Cerebellar nuclear complex (tissue), 1 donor: ENCODE measurements at places on chromosomes 2 and 18.

- no peak for DNase-seq
Observed at GRCh38 chr2:107697385-107697784, 129.3 kb upstream of the RGPD4 start.

DNA sequence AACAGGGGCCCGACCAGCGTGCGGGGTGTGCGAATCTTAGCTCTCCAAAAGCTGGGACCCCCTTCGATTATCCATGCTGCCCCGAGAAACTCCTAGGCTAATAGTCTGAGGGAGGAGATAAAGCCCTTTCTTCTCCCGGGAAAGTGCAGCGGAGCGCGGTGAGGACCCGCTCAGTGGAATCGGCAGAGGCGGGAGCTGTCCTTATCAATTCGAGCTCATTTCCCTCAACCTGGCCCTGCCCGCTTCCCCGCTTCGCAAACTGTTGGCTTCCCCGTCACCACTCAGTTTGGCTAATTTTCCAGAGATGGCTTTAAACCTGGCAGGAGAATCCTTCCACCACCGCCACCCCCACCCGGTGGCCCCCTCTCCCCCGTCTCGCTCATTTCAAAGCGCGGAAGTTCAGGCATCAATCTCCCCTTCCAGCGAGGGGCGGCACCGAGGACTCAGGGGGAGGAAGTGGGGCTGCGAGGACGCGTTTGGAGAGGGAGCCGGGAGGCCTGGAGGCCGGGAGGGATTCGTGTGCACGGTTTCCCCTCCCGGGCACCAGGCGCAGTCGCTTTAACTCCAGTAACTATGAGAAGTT is 1.6 kb downstream of the KLHL14 start:
- DNase-seq: no peak

DNA sequence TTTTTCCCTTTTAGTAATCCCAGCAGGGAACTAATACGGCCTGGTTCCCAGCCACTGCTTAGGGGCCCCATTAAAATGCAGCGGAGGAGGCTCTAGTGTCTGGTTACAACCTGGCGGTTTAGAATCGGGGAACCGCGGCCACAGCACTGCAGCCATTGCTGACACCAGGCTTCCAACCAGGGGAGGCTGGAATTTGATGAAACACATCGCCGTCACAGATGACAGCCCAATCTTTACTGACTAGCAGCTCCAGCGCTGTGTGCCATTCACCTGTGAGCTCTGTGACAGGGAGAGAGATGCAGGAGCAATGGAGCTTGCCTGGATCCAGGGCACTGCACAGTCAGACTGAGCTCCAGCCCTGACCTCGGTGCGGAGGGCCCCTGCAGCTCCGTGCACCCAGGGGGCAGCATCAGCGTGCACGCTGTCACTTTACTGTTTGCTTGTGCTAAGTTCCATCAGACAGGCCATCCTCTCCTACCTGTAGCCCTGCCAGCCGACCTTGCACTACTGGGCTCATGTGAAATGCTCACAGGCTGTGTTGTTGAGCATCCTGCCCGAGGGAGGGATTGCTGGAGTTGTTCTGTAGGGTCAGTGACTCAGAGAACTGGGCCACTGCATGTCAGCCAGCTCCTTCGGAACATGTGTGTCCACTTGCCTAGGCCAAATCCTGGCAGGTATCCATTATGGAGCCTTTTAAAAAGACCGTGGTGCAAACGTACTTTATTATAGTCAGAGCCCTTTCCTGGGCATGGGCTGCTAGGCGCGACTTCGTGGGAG is 203.5 kb downstream of the SEPTIN10 start:
- no peak for DNase-seq

GRCh38 chr2:68800027-68800401 is 65.4 kb downstream of the ARHGAP25 start:
- DNase-seq: no peak

DNA sequence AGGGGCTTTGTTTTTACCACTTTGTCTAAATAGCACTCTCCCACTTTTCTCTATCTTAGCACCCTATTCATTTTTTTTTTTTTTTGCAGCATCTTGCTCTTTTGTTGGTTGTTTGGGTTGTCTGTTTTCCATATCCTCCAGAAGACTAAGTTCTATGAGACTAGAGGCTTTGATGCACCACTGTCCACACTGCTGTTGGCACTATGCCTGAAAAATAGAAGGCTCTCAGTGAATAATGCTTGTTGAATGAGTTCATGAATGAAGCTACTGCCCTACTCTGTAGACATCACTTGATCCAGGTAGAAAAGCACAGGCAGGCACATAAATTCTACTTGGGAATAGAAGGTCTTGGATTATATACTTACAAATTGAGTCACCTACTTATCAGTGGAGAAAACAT is 7.3 kb downstream of the IL1A start:
- DNase-seq: no peak

GRCh38 chr2:60528281-60529020 is 25.0 kb downstream of the BCL11A start:
- DNase-seq: no peak

GRCh38 chr2:213862407-213863076 is 548.3 kb upstream of the VWC2L start:
- no peak for DNase-seq

GRCh38 chr2:106269591-106270291 is 75.6 kb upstream of the UXS1 start:
- DNase-seq: no peak

- DNase-seq: no peak
Observed at GRCh38 chr2:107529146-107529545, 297.5 kb upstream of the RGPD4 start.

GRCh38 chr2:75632091-75632701 is 14.4 kb upstream of the MRPL19 start:
- DNase-seq: no peak

DNA sequence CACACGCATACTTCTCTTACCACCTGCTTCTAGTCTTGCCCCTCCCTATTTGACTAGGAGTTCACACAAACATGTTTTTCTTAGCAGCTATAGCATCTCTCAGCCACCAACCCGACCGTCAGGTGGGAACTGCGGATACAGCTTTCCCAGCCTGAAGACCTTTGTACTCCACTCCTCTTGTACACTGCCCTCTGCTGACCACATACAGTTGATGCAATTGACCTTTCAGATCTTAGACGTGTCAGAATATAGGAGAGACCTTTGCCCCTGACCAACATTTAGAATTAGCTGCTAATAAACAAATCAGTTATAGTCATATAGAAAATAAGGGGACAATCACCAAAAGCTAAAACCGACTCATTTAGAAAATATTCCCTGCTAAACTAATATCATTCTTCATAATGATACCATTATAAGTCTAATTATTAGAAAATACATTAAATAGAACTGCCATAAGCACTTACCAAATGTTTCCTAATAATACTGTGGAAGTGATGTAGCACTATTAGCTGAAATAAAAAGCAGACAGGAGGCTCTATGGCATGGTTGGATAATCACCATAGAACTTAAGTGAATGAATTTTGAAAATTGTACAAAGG is 208.4 kb downstream of the RAD51AP2 start:
- DNase-seq: no peak

GRCh38 chr2:236663287-236664101 is 93.9 kb downstream of the ACKR3 start:
- no peak for DNase-seq

DNA sequence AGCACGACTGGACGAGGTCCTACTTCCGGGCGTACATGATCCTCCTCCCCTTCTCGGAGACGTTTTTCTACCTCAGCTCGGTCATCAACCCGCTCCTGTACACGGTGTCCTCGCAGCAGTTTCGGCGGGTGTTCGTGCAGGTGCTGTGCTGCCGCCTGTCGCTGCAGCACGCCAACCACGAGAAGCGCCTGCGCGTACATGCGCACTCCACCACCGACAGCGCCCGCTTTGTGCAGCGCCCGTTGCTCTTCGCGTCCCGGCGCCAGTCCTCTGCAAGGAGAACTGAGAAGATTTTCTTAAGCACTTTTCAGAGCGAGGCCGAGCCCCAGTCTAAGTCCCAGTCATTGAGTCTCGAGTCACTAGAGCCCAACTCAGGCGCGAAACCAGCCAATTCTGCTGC is 24.8 kb downstream of the LYPD1 start:
- no peak for DNase-seq

GRCh38 chr2:172843902-172844715 is 108.5 kb downstream of the RAPGEF4 start:
- no peak for DNase-seq

DNA sequence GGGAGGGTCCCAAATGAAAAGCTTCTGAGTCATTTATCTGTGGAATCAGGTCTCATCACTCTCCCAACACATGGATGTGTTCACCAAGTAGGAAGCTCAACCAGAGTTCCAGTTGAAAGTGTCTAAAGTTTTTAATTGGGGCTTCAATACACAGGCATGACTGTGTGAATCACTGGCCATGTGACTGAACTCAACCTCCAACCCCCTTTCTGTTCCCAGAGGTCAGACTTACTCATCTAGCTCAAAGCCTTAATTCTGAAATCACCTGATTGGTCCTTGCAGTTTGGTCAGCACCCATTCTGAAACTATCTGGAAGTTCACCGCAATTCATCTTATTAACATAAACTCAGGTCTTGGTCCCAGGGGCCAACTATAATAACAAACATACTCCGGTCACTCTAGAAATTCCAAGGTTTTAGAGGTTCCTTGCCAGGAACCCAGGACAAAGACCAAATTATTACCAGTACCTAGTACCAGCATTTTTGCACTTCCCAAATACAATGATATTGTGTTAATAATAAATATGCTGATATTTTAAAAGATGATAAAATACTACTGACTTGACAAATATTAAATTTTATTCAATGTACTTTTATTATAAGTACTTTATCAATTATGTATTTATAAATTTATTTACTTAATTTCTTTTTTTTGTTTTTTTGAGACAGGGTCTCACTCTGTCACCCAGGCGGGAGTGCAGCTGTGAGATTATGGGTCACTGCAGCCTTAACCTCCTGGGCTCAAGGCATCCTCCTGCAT is 10.7 kb upstream of the RBM45 start:
- no peak for DNase-seq

- no peak for DNase-seq
Observed at GRCh38 chr2:18626958-18627650, 37.7 kb upstream of the NT5C1B start.

DNA sequence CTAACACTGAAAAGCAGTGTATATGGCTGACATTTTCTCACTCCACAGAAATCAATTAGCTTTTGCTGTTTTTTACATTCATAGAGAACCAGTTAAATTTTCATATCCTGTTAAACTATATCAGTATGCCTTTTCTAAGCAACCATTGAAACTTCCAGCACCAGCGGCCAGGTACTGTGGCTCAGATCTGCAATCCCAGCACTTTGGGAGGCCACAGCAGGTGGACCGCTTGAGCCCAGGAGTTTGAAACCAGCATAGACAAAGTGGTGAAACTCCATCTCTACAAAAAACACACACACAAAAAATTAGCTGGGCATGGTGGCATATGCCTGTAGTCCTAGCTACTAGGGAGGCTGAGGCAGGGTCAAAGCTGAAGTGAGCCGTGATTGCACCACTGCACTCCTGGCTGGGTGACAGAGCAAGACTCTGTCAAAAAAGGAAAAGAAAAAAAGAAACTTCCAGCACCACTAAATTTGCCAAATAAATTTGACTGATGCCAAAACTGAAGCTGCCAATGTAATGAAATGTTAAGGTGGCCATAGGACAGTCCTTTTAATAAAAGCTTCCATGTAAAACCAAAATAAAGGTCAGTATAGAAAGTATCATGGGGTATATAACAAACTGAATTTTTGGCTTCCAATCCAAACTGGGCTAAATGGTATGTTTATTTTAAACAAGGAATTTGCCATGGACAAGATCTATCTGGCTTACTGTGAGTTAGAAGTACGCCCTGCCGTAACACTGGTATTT is 3.5 kb downstream of the SFT2D3 start:
- no peak for DNase-seq

GRCh38 chr2:196131384-196131937 is 39.9 kb downstream of the STK17B start:
- DNase-seq: no peak

- no peak for DNase-seq
Observed at GRCh38 chr2:41854227-41854626, 193.6 kb upstream of the PKDCC start.

GRCh38 chr2:98465456-98466226 is 21.0 kb downstream of the INPP4A start:
- no peak for DNase-seq

- no peak for DNase-seq
Observed at GRCh38 chr2:201952187-201952586, 81.5 kb upstream of the FZD7 start.

- DNase-seq: no peak
Observed at GRCh38 chr2:80169811-80170594, 134.5 kb downstream of the LRRTM1 start.

DNA sequence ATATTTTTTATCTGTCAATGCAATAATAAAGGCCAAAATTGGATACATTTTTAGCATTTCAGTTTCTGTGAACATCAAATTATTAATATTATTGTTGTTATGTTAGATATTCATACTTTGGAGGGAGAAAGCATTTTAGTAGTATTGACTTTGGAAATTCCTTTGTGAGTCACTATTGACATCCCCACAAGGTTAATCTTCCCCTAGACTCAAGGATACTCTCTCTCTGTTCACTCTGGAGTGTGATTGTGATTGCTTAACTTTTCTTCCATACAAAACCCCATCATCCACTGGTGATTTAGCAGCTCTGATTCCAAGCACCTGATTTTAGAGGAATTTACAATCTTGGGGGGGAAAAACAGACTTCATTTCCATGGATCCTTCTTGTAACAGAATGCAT is 352.0 kb downstream of the THSD7B start:
- no peak for DNase-seq

- no peak for DNase-seq
Observed at GRCh38 chr2:182816866-182817265, 49.6 kb downstream of the FRZB start.

- DNase-seq: no peak
Observed at GRCh38 chr2:21042958-21043743, 722 bp downstream of the APOB start.

DNA sequence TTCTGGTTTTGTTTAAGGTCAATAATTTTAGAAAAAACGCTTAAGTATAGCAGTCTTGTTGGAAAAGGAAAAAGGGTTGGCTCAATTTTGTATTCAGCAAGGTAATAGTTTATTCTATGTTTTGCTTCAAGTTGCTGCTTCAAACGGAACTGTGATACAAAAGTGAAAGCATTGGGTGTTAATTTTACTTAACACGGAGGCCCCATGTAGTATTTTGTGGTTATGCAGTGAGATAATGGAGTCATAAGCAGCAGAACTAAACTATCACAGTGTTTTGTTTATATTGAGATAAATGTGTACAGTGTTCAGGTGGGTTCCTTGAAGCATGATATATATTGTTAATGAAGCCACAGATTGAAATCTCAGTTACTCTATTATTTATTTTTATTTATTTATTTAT is 67.0 kb upstream of the LYPD6B start:
- no peak for DNase-seq

GRCh38 chr18:56986829-56987228 is 160.1 kb upstream of the BOD1L2 start:
- DNase-seq: no peak

DNA sequence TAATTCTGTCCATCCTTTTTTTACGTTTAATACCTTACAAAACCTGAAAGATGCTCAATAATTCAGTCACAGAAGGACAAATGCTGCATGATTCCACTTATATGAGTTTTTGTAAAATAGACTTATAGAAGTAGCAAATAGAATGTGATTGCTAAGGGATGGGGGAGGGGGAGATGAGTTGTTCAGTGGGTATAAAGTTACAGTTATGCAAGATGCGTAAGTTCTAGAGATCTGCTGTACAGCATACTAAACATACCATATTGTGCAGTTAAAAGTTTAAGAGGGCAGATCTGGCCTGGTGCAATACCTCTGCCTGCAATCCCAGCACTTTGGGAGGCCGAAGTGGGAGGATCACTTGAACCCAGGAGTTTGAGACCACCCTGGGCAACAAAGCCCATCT is 78.8 kb downstream of the TET3 start:
- DNase-seq: no peak

- DNase-seq: no peak
Observed at GRCh38 chr2:29560566-29560965, 360.8 kb downstream of the ALK start.
